ENCODE measurements at places on chromosomes 11 and 22.

DNA sequence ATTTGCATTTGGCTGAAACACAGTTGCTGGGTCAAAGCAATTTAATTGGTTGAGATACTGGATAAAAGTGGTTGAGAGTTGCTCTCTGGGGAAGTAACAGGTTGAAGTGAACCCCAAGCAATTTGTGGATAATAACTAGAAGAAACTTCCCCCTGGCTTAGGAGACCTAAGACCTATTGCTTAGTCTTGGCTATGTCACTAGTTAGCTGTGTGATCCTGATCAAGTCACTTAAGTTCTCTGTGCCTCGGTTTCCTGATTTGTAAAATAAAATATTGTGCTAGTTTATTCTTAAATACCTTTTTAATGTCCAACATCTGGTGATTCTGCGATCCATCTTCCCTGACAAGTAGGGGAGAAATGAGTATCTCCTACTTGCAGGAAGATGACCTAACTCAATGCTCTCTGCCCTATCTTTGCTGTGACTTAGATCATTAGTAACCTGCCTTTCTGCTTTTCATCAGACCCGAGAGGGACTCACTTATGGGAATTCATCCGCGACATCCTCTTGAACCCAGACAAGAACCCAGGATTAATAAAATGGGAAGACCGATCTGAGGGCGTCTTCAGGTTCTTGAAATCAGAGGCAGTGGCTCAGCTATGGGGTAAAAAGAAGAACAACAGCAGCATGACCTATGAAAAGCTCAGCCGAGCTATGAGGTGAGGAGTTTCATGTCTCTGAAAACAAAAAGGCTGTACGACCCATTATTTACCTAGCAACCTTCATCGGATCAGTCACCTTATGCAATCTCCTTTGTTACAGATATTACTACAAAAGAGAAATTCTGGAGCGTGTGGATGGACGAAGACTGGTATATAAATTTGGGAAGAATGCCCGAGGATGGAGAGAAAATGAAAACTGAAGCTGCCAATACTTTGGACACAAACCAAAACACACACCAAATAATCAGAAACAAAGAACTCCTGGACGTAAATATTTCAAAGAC lies 37.5 kb downstream of the EHF start:
- H3K4me1 ChIP-seq: peaks cover 23% of the 10 kb centered on the region
- H3K27me3 ChIP-seq: no peaks in the 10 kb centered on the region
- DNase-seq: no peak
- no peaks in the 10 kb centered on the region for H3K36me3 ChIP-seq
- no peak overlapping the region for H3K27ac ChIP-seq

DNA sequence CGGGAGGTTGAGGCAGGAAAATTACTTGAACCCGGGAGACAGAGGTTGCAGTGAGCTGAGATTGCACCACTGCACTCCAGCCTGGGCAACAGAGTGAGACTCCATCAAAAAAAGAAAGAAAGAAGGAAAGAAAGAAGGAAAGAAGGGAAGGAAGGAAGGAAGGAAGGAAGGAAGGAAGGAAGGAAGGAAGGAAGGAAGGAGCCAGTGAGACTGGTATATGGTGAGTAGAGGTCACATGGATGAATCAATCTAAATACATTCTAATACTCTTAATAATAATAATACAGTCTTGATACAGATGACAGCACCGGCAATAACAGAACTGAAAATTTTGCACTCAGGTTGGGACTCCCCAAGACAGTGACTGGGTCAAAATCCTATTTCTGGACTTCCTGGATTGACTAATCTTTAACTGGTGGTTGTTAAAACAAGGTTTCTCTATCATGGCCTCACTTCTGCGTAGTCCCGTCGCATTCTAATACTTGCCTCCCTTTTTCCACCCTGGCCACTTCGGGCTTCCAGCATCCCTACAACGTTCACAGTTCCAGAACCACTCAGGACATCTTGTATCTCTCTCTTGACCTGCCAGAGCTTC lies 53.5 kb upstream of the EIF3M start:
- no peak overlapping the region for H3K4me3 ChIP-seq
- H3K27me3 ChIP-seq: no peaks in the 10 kb centered on the region
- no peaks in the 10 kb centered on the region for H3K36me3 ChIP-seq
- DNase-seq: no peak

DNA sequence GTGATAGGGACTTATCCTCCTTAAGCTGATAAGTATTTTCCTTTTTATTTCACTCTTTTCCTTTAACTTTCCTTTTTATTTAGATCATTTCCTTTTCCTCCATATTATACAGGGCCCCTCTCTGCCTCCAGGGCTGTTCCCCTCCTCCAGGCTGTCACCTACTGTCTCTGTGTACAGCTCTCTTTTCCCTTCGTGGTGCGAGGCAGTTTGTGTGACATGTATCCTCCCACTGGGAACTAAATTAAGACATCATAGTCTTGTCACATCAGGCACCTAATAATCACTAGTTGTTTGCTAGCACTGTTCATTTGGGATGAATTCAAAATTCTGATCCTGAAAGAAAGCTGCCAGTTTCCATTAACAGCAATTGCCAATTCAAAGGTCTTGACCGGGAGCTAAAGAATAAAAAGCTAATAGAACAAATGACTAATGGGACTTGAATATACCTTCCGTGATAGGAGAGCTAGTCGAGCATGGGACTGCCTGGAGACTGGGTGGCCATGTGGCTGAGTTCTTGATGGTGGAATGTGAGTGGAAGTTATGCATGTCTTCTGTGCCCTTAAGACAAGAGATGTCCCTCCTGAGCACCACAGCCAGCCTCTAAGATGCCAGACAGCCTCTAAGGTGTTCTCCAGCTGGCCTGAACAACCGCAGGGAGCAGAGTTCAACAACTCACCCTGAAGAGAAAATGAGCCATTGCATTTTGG lies 77.7 kb upstream of the LRRC55 start:
- H3K27ac ChIP-seq: no peak overlapping the region
- H3K4me3 ChIP-seq: no peak overlapping the region
- no peak for DNase-seq
- H3K27me3 ChIP-seq: peaks cover 33% of the 10 kb centered on the region
- no peaks in the 10 kb centered on the region for H3K36me3 ChIP-seq
- H3K4me1 ChIP-seq: no peaks in the 10 kb centered on the region

DNA sequence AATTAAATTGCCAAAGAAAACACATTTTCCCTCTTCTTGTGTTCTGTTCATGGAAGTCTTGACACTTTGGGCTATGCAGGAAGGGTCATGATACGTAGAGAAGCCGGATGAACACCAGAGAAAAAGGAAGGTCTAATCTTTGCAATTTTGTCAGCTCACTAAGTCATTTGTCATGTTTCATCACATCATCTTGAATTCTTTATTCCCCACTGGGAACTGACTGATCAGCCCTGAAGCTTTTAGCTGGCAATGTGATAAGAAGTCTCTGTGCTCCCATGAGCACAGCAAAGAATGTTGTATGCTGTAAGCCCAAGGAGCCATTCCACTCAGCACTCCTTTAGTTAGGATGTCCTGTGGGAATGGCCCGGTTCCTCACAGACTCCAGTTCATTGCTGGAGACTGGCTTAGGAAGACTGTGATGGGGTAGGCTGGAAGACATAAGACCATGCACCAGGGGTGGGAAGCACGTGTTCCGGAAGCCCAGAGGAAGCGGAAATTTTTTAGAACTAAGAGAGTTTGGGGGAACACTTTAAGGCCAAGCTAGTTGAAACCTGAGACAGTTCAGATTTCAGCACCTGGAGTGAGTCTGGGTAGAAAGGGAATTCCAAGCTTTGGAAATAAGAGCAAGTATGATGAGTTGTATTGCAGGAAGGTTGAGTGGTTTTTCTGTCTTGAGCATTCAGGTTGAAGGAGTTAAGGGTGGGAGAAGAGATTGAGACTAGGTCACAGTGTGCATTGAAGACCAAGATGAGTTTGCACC lies 306.7 kb upstream of the MTNR1B start:
- DNase-seq: no peak
- no peaks in the 10 kb centered on the region for H3K27me3 ChIP-seq
- no peaks in the 10 kb centered on the region for H3K4me1 ChIP-seq
- H3K36me3 ChIP-seq: no peaks in the 10 kb centered on the region
- H3K4me3 ChIP-seq: no peak overlapping the region
- no peak overlapping the region for H3K27ac ChIP-seq

GRCh38 chr11:66267039-66267378 lies 1.4 kb upstream of the RAB1B start:
- H3K27ac ChIP-seq: peak overlapping the region; percentile 91
- H3K4me1 ChIP-seq: 0 out of 2 replicates have a peak, but pooled peaks cover 7% of the 10 kb centered on the region
- H3K4me3 ChIP-seq: peak overlapping the region; percentile 96
- no peaks in the 10 kb centered on the region for H3K27me3 ChIP-seq
- H3K36me3 ChIP-seq: no peaks in the 10 kb centered on the region
- no peak for DNase-seq

DNA sequence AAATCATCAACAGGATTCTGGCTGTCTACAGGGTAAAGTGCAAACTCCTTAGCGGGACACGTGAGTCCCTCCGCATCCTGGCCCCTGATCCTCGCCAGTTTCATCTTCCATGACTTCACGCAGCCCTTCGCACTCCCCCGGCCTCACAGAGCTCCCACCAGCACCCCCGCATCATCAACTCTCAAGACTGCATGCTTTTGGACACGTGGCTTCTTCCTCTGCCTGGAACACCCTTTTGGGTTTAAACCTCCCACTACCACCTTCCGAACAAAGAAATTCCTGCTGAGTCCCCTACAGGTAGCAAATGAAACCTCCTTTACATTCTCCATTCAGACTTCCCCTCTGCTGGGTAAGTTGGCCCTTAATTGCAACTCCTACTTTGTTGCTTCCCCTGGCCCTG lies 12.6 kb upstream of the EIF3M start:
- H3K27ac ChIP-seq: no peak overlapping the region
- H3K4me1 ChIP-seq: no peaks in the 10 kb centered on the region
- no peak for DNase-seq
- peaks cover 8% of the 10 kb centered on the region for H3K27me3 ChIP-seq
- no peak overlapping the region for H3K4me3 ChIP-seq
